Left renal pelvis (tissue), 4 donors: ENCODE measurements at places on chromosomes 4 and X. TPM values are rescaled to one million over a fixed set of nuclear protein-coding genes. Genes with fewer than 3 reads are reported as not detected.

Gene ABLIM2
- polyA plus RNA-seq: 5.7 TPM

Gene NLGN4X
- polyA plus RNA-seq: 27.0 TPM

Gene TMEM31
- 1.7 TPM for polyA plus RNA-seq

Gene CT47A7
- not detected for polyA plus RNA-seq

Gene SSX4B
- polyA plus RNA-seq: not detected

Gene FAT4
- 33.8 TPM for polyA plus RNA-seq

Gene SPARCL1
- 39.5 TPM for polyA plus RNA-seq

Gene ALAS2
- 14.3 TPM for polyA plus RNA-seq

Gene DUX4
- polyA plus RNA-seq: 0.89 TPM

Gene MAGEC2
- polyA plus RNA-seq: not detected

Gene IRF2
- 31.1 TPM for polyA plus RNA-seq

Gene TRIML2
- 0.32 TPM for polyA plus RNA-seq

Gene USP26
- not detected for polyA plus RNA-seq

Gene RAB40A
- polyA plus RNA-seq: 2.3 TPM

Gene PNMA6F
- 0.13 TPM for polyA plus RNA-seq

Gene DNAAF6
- polyA plus RNA-seq: not detected
